GM23248 (cell line): ENCODE measurements at places on chromosomes 12 and 14. TPM values are rescaled to one million over a fixed set of nuclear protein-coding genes. Genes with fewer than 3 reads are reported as not detected.

HOXC10 gene
- total RNA-seq, result not detected in 2 replicates

UBE2N gene
- 30.2 and 104 TPM in 2 replicates for total RNA-seq

C12orf56 gene
- total RNA-seq, result 0.25 and 0.43 TPM in 2 replicates

KRT6A gene
- total RNA-seq, result not detected in 2 replicates

TEAD4 gene
- 13.6 and 14.8 TPM in 2 replicates for total RNA-seq

MYO1H gene
- not detected in 2 replicates for total RNA-seq

SRRM4 gene
- total RNA-seq, result not detected in 2 replicates

MYRFL gene
- total RNA-seq, result not detected in 2 replicates

PPM1H gene
- total RNA-seq, result 0.13 and 1.2 TPM in 2 replicates

SPTB gene
- total RNA-seq, result 0.11 and 0.51 TPM in 2 replicates

KRT79 gene
- not detected in 2 replicates for total RNA-seq

RAB3IP gene
- total RNA-seq, result 2.5 and 3.4 TPM in 2 replicates

PPP4R4 gene
- under 0.01 and 0.22 TPM in 2 replicates for total RNA-seq

TUNAR gene
- not detected in 2 replicates for total RNA-seq

BIN2 gene
- total RNA-seq, result not detected in 2 replicates

OR6C4 gene
- total RNA-seq, result not detected in 2 replicates

A2M gene
- total RNA-seq, result 34.9 and 60.6 TPM in 2 replicates

PPP2R5E gene
- 16.9 and 21.8 TPM in 2 replicates for total RNA-seq

SIX1 gene
- total RNA-seq, result 7.8 and 11.7 TPM in 2 replicates

SLC25A21 gene
- not detected in 2 replicates for total RNA-seq

RBP5 gene
- total RNA-seq, result not detected in 2 replicates

CNTN1 gene
- total RNA-seq, result 0.32 and 0.51 TPM in 2 replicates

CCDC175 gene
- not detected in 2 replicates for total RNA-seq

C12orf75 gene
- 313 and 349 TPM in 2 replicates for total RNA-seq
